Suppressor macrophage treated with lipopolysaccharide for 1 hour (primary cell): ENCODE measurements at places on chromosomes 4 and X.

DNA sequence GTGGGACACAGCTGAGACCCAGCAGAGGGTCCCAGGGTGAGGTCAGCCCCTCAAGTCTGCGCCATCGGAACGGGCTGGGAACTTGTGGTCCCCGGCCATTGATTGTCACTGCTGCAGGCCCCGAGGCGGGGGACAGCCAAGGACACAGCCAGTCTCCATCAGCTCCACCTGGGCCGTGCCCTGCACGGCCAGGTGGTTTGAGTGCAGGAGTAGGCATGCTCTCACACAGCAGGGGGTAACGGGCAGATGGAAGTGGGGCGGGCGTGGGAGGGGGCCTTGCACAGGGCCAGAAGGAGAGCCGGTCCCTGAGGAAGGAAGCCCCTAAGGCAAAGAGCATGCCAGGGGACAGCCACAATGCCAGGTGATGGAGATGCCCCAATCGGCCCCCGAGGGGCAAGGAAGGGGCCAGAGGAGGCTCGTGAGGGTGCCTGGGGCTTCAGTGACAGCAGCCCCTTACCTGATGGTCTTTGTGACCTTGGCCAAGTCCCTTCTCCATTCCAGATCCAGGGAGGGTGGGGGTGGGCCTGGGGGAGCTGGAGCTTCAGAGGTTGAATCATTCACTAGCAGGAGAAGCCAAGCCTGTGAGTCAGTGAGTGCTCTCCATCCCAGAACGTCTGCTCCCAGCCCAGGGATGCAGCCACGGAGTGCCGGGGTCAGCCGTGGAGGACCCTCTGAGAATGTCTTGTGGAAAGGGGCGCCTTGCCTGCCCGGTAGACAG is 2.3 kb downstream of the ATP2B3 start:
- no peak for DNase-seq

GRCh38 chrX:48498374-48498809 is 10.4 kb upstream of the PORCN start:
- DNase-seq, result peak; percentile 71

- DNase-seq, result no peak
Observed at GRCh38 chr4:19005211-19005610, 983.7 kb upstream of the LCORL start.

- no peak for DNase-seq
Observed at GRCh38 chrX:137428221-137428661, 137.7 kb upstream of the ZIC3 start.

DNA sequence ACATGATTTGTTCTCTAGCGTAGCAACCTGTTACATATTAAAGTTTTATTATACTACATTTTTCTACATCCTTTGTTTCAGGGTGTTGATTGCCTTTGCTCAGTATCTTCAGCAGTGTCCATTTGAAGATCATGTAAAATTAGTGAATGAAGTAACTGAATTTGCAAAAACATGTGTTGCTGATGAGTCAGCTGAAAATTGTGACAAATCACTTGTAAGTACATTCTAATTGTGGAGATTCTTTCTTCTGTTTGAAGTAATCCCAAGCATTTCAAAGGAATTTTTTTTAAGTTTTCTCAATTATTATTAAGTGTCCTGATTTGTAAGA is 2.4 kb downstream of the ALB start:
- DNase-seq, result no peak

DNA sequence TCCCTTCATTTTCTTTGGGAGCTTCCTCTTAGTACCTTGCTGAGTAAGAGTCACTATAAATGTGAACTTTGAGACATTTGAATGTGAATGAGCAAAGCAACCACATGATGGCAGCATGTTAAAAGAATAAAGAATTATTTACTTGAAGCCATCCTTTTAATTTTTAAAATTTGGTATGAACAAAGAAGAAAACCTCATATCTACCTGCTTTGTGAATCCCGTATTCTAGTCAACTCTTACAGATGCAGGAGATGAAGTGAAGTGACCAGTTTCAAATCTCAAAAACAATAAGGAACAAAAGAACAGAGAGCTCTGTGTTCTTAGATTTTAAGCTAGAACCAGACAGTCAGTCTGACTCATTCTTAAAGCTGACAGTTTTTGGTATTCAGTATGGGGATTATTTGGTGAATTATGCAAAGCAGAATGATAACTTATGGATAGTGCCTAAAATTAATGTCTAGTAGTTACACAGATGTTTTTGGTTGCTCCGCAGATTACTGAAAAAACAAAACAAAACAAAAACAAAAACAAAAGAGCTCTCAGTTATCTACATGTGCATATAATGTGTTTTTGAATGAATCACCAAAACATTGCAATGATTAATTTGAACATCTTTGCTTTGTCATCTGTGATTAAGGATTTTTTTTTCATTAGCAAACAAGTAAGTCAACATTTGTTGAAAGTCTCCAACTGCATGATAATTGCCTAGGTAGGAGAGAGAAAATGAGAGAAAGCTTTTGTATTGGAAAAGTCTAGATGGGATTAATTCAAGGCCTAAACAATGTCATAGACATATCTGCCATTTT is 48.2 kb upstream of the H2AZ1 start:
- DNase-seq, result no peak

GRCh38 chr4:659851-660250 is 14.2 kb downstream of the ATP5ME start:
- DNase-seq, result no peak

DNA sequence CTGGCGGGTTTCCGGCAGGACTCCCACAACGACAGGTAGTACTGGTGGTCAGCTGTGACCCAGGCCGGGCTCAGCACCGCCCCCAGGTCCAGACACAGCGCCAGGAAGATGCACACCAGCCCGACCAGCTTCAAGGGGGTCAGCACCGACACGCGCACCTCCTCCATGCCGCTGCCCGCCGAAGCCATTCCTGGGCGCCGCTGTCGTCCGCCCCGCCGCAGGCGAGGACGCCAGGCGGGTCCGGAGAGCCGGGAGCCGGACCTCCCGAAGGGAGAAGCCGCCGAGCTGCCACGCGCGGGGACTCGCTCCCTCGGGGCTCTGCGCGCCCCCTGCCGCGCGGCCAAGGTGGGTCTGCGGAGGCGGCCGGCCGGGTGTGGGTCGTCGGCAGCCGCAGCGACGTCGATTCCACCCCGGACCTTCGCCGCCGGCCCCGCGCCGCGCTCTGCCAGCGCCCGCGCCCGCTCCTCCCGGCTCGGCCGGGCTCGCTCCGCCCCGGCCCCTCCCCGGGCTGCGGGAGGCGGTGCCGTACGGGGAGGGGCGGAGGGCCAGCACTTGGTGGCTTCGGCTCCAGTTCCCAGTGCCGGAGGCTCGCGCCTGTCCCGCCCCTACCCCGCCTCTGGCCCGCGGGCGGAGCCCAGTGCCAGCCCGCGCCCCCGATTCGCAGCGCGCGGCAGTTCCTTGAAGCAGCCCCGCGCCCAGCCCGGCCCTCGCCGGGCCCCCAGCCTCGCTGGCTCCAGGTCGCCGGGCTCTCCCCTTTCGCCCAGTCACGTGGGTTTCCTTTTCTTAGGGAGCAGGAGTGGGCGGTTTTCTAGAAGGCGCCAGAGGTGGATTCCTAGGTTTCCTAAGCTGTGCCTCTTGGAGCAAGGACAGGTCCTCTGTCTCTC is at the start of gene TMEM47:
Gene TMEM47 (minus strand): TSS at position 444 of the 884 bp plus-strand sequence. CDS start 256 bp downstream, at position 188.
- DNase-seq, result peak; percentile 57

GRCh38 chr4:89595125-89595789 is 241.7 kb downstream of the SNCA start:
- no peak for DNase-seq

DNA sequence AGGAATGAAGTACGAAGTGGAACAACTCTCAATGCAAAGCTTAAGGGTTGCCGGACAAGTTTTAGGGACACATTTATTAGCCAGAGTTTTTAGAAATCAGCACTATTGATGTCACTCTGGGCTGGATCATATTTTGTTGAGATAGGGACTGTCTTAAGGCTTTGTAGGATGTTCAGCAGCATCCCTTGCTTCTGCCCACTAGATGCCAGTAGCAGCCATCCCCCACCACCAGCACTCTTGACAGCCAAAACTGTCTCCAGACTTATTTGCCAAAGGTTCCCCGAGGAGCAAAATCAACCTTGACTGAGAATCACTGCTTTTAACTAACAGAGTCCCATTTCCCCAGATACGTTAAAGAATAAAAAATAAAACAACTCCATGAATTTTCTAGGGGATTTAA is 1497.3 kb downstream of the STIM2 start:
- DNase-seq, result no peak

DNA sequence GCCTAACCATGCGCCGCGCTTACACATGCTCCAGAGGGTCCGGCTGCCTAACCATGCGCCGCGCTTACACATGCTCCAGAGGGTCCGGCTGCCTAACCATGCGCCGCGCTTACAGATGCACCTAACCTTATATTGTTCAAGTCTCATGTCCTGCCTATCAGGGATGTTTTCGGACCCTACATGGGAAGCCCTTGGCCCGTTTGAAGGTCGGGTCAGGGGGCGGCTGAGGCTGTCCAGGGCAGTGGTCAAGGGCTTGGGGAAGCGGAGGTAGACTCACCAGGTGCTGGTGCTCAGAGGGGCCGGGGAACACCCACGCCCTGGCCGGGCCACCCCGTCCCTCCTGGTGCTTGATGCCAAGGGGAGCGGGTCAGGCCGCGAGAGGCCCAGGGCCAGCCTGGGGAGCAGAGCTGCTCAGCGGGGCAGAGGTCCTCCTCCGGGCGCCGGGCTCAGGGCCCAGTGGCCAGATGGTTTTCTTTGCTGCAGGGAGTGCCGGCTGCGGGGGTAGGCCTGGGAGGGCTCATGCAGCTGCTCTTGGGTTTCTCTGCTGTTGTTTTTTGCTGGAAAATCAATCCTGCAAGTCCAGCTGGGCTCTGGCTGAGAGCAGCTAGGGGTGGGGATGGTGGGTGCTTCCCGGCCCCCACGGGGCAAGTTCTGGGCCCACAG is 35.4 kb upstream of the SPON2 start:
- DNase-seq, result no peak

DNA sequence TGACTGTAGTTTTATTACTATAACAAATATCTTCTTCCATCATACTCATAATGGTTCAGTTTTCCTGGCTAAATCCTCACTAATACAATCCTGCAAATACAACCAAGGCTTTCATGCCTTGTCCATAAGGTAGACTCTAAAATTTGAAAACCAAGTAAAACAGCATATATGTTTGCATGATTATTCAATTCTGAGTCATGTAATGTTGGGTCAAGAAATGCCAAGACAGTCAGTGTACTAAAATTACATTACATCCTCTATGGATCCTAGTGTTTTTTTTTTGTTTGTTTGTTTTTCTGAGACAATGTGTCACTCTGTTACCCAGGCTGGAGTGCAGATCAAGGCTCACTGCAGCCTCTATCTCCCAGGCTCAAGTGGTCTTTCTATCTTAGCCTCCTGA is 38.6 kb upstream of the TEX13D start:
- no peak for DNase-seq

DNA sequence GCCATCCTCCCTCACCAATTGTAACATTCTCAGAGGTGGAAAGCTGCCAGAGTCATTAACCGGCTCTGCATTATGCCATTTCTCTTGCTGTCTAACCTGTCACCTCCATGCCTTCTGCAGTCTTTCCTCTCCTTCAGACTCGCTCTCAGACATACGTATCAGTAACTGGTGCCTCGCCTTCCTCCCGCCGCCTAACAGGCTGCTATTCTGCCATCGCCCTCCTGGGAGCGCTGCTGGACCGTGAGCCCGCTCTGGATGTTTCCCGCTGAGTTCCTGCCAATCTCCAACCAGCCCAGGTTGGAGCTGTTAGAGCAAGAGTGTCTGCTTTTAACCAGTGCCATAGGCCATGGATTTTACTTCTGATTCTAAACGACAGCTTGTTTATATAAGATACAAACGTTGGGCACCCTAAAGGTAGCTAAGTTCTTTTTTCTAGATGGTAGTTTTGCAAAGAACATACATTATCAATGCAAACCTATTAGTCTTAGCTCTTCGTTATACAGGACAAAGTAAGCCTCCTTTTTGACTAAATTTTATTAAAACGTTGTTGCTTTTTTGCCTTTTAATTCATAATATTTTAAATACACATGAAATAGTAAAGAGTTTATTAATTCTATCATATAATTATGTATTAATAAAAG is 59.5 kb upstream of the NEIL3 start:
- DNase-seq, result peak; percentile 77

GRCh38 chrX:37287741-37288444 is 61.3 kb upstream of the PRRG1 start:
- DNase-seq, result no peak
